ENCODE measurements at places on chromosomes 13 and 19.

GRCh38 chr13:28867564-28867963, 47.4 kb downstream of the MTUS2 start:
- DNase-seq: no peak

DNA sequence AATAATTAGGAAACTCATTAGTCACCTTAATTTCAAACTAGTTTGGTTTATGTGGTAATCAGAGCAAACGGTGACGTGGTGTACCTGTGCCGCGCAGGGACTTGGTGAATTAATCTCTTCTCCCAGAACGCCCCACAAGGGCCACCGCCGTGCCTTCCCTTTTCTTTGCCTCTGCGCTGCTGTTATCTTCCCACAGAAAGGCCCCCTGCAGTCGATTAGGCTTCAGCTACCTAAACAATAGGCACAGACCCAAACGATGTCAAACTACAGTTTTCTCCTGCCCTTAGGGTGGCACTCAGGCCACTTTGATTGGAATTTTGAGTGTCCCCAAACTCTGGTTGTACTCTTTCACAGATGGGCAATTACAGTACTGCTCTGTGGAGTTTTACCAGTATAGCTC, 115.5 kb downstream of the GGACT start:
- DNase-seq: peak; percentile 66

DNA sequence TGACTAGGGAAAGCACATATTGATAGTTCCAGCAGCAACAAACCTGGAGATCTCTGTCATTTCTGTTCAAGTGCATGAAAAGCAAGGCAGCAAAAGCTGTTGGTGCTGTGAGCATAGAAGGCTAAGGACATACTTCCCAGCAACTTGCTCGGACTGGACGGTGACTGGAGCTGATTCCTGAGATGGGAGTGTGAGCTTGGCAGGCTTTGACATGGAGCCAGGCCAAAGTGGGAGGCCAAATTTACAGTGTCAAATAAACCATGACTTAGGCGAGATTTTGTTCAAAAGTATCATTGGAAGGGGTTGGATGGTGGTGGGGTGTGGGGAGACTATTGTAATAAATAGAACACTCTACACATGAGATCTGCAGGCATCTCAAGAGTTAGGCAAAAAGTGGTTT, 5.9 kb upstream of the ARGLU1 start:
- no peak for DNase-seq

DNA sequence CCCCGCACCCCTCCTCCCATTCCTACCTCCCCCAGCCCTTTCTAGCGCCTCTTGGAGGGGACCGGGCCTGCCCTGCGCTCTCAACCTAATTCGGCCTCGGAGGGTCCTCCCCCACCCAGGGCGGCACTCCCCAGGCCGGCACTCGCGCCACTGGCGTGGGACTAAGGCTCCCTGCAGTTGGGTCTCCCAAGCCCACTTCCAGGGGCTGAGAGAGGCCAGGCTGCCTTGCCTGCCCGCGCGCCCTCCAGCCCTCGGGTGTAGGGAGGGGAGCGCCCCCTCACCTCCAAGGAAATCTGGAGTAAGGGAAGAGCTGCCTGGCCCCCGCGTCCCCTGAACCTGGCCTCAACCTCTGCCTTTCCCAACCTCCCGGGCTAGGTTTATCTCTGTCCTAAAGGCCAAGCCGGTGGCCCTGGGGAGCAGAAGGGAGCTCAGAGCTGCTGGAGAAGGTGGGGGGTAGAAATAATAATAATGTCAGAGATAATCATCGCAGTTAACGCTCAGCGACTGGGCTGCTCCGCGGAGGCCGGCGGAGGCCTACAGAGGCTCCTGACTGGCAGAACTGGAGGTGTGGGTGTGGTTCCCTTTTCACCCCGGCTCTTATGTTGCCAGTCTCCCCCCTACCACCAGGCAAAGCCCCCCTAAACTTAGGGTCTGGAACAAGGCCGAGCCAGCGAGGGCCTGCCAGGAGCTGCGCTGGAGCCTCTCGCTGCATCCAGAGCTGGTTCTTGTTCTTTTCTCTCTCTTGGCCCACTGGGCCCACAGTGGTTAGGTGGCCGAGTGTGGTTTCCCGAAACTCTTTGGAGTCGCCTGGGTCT, 9.6 kb downstream of the ZIC2 start:
- no peak for DNase-seq

DNA sequence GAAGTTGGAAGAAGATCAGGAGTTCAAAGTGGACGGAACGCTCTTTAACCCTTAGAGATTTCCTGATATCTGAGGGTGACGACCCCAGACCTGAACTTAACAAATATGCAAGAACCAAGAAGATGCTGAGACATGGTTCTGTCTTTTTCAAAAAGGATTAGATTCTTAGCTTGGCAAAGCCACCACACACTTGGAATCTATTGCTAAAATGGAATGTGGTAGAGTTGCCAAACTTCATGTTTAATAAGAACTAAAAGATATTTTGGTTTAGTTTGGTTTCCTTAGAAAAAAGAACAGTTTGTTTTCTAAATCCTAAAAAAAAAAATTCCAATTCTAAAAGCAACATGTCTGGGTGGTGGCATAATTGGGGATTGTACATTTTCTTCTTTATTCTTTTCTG, 29.5 kb downstream of the UNC13A start:
- no peak for DNase-seq

DNA sequence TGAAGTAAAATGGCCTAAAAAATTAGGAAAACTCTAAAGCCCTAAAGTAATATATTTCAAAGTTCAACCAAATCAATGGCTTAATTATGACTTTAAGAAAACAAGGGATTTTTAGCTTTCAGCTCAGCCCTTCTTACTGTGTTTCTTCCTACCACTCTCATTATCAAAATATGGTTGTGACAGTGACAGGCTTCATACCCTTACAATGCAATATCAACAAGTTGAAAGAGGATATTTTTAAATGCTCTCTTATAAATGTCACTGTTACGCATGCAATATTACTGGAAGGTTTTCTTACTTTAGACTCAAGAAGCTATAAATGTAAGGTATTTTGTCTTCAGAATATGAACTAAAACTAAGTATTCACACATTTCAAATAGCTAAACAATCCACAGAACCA, 1225.7 kb upstream of the MIR17HG start:
- DNase-seq: no peak

DNA sequence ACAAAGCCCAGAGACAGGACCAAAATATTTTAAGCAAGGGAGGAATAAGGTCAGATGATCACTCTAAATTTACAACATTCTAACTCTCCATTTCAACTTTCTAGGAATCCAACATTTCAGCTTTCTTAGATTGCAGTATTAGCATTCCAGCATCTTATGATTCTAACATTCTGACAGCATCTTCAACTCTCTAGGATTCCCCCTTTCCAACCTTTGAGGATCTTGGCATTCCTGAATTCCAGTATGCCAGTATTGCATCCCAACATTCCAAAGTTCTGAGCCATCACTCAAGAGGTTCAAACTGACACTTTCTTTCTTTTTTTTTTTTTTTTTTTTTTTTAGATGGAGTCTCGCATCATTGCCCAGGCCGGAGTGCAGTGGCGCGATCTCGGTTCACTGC, 13.8 kb downstream of the TGFB1 start:
- DNase-seq: no peak

GRCh38 chr13:91546900-91547299, 148.5 kb downstream of the GPC5 start:
- DNase-seq: no peak

DNA sequence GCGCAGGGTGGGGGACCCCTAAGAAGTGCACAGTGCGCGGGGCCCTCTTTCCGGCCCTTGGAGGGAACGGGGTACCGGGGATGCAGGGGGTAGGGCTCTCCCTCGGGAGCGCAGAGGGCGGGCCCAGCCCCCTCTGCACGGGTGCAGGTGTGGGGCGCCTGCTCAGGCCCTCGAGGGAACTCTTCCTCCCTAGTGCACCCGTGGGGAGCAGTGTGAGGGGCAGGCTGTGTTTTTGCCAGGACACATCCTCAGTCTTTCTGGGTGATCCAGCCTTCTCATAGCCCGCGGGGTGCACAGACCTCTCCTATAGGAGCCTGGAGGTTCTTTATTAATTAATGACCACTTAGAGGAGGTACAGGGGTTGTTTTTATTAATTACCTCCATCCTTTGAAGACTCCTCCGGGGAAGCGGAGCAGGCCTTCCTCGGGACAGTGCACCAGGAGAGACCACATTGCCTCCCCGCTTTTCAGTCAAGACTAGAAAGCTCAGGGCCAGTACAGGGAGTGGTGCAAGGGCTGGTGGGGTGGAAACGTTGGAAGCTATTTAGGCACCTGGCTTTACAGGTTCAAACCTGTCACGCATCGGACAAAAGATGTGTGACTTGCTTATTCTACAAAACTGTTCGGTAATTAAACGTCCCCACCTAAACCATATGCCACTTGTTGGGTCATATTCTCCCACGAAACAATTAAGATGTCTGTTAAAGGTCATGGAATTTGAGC, 598 bp upstream of the GJB6 start:
- no peak for DNase-seq

DNA sequence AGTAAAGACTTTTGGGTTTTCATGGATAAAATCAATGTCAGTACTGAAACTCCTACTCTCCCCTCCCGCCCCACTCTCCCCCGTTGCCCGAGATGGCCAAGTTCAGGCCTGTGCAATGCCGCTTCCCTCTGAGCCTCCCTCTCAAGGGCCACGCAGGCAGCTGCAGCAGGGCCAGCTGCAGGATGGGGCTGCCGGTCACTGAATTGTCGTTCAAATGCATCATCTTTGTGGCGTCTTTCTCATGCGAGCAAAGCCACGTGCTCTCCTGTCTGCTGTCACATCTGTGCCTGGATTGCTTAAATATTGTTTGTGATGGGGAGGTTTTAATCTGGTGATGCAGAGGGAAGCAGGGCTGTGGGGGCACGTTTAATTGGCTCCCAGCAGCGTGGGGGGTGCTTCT, 26.6 kb downstream of the SHISA2 start:
- DNase-seq: no peak

GRCh38 chr19:2663920-2664571, 38.4 kb downstream of the GNG7 start:
- no peak for DNase-seq

- DNase-seq: no peak
These were observed at the start of gene IL4I1 for GRCh38 chr19:49896863-49897621. Gene IL4I1, minus strand, starts transcription at chr19:49896887. Its CDS starts 727 bp downstream, at chr19:49896160.

DNA sequence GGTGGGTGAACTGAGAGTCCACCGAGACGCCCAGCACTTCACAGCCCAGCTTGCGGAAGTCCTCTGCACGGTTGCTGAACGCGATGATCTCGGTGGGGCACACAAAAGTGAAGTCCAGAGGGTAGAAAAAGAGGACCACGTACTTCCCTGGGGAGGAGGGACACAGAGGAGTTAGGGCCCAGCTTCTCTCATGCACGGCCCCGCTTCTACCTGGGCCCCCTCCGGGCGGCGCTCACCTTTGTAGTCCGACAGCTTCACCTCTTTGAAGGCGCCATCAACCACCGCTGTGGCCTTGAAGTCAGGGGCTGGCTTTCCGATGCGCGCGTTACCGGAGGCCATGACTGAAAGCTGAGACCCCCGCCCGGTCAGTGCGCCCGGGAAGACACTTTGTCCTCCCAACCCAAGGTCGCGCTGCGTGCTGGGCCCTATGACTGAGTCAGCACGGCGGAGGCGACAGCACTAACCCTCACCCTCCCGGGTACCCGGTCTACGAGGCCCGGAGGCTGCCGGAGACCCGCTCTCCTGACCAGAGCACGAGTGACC, 606 bp downstream of the PRDX2 start:
- DNase-seq: peak; percentile 60

- no peak for DNase-seq
These were observed 1170.4 kb downstream of the EFNB2 start for GRCh38 chr13:105365021-105365550.

GRCh38 chr19:51461723-51462161, 3.5 kb upstream of the SIGLEC8 start:
- DNase-seq: no peak

- no peak for DNase-seq
These were observed 1491.9 kb downstream of the SLITRK5 start for GRCh38 chr13:89163096-89163495.

GRCh38 chr13:25923217-25924085, 128.4 kb downstream of the SHISA2 start:
- DNase-seq: no peak

DNA sequence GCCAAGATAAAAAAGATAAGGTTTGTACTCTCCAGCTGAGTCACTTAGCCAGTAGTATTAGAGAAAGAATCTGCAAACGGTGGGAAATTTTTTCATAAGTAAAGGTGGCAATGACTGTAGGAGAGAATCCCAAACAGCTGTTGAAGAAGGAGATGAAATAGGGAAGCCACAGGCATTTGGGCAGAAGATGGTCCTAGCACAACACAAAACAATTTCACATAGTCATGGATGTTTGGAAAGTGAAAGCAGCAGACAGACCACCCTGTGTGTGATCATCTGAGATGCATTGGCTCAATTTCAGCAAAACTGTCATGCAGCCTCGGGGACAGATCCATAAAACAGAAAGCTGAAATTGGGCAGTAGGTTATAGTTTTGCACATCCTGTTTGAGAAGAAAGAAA, 2832.4 kb downstream of the PCDH9 start:
- peak; percentile 42 for DNase-seq

GRCh38 chr19:1019980-1020867, 699 bp downstream of the TMEM259 start:
- DNase-seq: peak; percentile 40

DNA sequence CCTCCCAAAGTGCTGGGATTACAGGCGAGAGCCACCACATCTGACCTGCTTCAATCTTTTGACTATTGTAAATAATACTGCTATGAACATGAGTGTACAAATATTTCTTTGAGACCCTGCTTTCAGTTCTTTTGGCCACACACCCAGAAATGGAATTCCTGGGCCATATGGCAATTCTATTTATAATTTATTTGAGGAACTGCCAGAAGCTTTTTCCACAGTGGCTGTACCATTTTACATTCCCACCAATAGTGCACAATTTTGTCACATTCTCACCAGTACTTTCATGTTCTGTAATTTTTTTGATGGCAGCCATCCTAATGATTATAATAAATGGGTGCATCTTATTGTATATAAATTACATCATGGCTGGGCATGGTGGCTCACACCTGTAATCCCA, 13.7 kb upstream of the FCER2 start:
- DNase-seq: no peak

- DNase-seq: peak; percentile 30
These were observed 2.5 kb downstream of the LIPE start for GRCh38 chr19:42424712-42425131.

DNA sequence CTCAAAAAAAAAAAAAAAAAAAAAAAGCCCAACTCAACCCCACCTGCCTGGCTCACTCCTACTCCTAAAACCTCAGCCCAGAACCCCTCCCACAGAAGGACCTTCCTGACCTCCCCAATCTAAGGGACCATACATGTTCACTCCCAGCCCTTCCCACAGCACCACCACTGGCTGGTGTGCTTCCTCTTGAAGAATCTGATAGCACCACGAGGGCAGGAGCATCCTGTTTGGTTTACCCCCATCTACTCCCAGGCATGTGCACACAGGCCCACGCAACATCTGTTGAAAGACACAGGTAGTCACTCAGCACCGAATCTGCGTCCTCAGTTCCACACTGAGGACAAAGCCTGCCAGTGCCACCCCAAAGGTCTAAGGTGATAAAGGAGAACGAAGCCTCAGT, 8.2 kb downstream of the LATS2 start:
- no peak for DNase-seq

- peak; percentile 95 for DNase-seq
These were observed 807 bp downstream of the MISP3 start for GRCh38 chr19:14073261-14073924.
